Cortex of kidney (tissue), 1 donor: ENCODE measurements at places on chromosomes 3 and 15.

DNA sequence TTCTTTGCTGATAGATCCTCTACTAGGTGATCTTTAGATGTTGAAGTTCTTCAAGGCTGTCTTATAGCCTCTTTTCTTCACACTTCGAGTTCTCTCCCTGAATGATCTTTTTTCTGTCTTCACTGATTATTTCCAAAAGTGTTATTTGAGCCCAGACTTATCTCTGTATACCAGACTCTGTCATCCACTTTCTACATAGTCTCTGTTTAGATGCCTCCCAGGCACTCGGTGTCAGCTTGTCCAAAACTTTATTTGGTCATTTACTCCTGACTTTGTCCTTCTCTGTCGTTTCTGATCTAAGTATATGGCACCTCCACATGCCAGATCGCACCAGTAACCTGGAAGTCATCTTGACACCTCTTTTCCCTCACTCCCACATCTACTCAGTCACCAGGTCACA lies 27.6 kb downstream of the KLHL18 start:
- DNase-seq: no peak

GRCh38 chr3:62718011-62718410 lies 157.2 kb downstream of the CADPS start:
- DNase-seq: no peak

DNA sequence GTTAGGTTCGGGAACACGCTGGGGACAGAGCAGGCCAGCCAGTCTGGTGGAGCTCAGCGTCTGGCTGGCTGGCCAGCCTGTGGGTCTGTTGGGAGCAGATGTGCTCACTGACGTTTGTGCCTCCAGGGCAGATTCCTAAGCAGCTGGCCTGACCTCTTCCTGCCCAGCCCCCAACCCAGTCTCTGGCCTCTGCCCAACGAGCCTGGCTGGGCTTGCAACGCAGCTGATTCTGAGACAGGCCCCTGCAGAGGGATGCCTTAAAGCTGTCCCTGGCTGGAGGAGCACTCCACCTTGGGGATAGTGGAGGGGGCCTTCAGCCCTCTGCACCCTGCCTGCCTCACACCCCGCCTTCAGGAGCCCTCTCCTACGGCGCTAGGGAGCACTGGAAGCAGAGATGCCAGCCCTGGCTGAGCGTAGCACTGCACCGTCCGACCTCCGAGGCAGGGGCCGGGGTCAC lies 46.0 kb downstream of the KLF13 start:
- DNase-seq: peak; percentile 16

DNA sequence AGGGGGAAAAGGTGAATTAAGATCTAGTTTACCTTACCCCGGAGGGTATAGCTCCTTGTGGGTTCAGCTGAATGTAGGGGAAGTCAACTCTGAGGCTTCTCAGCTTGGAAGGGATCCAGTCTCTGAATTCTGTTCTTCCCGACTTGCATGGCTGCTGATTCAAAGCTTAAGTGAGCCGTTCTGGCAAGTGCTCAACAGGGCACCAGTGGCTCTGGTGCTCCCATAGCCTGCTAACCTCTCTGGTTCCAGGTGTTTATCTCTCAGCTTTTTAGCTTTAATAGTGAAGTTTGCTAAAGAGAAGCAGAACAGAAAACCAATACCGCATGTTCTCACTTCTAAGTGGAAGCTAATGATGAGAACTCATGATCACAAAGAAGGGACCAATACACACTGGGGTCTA lies 46.3 kb upstream of the RBP1 start:
- no peak for DNase-seq

- no peak for DNase-seq
These were observed 417.4 kb upstream of the MDFIC2 start for GRCh38 chr3:70729845-70730244.

DNA sequence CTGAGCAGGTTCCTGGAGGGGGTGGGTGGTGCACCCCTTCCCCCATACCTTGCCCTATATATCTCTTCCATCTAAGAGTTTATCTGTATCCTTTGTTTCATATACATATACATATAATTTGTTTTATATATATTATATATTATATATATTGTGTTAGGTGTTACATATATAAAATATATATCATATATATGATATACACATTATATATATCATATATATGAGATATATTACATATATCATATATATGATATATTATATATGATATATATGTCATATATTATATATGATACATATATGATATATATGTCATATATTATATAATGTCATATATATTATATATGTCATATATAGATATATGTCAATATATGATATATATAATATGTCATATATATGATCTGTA lies 31.1 kb downstream of the EXD1 start:
- DNase-seq: no peak

DNA sequence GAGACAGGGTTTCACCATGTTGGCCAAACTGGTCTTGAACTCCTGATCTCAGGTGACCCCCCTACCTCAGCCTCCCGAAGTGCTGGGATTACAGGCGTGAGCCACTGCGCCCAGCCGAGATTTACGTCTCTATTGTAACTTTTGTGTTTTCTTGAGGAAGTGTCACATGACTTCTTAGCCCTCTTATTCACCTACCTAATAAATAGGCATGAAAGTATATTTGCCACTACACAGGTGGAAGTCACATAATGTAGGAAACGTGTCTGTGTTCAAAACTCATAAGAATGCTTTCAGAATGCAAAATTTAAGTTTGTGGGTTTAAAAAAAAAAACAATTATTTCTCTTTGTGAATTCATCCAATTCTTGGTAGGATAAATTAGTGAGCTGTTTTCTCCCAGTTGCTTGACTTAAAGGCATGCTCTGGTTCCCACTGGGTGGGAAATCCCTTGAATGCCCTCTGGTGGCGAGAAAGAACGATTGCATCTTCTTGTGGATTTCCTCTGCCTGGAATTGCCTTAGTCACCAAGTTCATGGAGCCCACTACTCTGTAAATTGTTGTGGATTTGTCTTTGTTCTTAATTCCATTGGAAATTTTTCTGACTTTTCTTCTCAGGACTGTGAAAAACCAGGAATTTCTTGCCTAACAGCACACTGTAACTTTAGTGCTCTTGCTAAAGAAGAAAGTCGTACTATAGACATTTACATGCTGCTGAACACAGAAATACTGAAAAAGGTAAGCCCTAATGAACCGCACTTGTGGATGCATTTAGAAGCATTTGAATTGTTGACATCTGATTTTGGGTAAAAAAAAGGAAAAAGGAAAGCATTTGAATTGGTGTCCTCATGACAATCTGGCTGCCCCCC lies 82.2 kb upstream of the CTDSPL start:
- DNase-seq: no peak

DNA sequence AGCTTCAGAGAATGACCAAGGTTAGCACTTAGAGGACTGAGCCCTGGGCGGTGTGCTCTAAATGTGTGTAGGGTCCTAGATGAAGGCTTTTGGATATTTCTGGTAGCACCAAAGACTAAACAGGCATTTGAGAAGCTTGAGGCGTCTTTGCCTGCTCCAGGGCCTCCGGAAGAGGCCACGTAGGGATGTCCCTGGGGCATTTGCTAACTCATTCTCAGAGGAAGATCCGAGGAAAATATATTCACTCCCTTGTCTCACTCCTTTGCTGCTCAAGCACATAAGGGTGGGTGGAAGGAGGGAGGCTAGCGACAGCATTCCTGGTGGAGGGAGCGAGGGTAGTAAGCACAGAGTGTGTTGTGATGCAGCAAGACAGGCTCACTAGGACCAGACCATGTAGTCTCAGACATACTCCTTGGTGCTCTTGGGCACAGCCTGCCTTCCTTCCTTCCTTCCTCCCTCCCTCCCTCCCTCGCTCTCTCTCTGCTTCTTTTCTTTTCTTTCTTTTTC lies 38.5 kb upstream of the XCR1 start:
- no peak for DNase-seq

GRCh38 chr15:32838820-32839219 lies 121.0 kb downstream of the GREM1 start:
- no peak for DNase-seq

- DNase-seq: no peak
These were observed 135.3 kb upstream of the DAZL start for GRCh38 chr3:16740515-16740914.

- DNase-seq: no peak
These were observed 1.1 kb downstream of the HDGFL3 start for GRCh38 chr15:83206526-83207008.

DNA sequence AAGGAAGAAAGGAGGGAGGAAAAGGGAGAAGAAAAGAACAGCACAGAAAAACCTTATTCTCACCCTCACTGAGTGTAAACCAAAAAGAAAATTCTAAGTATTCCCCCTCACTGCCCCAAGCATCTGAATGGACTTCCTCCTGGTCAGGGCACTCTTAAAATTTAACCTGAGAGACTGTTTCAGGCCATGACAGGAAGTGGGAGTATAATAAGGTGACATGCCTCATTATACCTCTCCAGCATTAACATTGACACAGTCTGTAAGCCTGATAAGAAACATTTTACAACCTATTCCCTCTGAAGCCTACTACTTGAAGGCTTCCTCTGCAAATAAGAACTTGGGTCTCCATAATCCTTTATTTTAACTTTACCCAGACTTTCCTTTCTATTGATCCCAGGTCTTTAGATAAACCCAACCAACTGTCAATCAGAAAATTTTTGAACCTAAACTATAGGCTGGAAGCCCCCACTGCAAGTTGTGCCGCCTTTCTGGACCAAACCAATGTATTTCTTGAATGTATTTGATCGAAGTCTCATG lies 41.7 kb downstream of the SLCO2A1 start:
- DNase-seq: no peak

- DNase-seq: no peak
These were observed 74.0 kb upstream of the TTBK2 start for GRCh38 chr15:42994546-42994945.

- DNase-seq: no peak
These were observed 109.4 kb downstream of the ATG7 start for GRCh38 chr3:11381563-11381962.

- DNase-seq: no peak
These were observed 435 bp downstream of the RAB27A start for GRCh38 chr15:55289011-55289745.

- DNase-seq: no peak
These were observed at the start of gene MUC4 for GRCh38 chr3:195811756-195812155. TSS of gene MUC4 (minus strand) at chr3:195811929. CDS start at chr3:195811817, 112 bp downstream.

DNA sequence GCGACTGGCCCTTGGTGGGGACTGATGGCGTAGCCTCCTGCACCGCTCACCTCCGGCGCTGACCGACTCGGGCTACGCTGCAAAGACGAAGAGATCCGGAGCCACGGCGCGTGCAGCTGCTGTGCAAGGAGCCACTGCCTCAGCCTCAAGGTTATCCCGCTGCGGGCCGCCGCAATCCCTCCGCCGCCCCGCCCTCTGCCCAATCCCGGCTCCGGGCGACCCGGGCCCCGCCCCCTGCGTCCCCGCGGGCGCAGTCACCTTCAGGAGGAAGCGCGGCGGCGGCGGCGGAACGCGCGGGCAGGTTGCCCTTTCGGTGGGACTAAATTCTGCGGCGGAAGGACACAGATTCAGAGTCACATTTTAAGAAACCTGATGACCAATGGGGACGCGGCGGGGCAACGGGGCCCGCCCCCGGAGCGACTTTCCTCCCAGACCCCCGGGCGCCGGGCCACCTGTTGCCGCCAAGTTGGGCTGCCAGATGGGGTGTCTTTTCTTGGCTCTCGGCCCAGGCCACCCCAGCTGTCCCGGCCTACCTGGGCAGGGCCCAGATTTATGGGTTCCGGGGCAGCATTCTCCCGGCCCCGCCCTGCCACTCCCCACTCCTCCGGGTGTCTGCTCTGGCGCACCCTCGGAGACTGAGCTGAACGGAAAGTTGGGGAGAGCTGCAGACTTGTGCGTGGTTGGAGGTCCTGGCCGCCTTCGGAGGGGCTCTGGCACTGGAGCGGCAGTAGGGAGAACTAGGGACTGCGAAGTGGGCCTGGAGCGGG lies at the start of gene PKM:
Gene PKM, minus strand, starts transcription at position 125 of the 767 bp plus-strand sequence. CDS start 12,093 bp downstream, outside the sequence.
- peak; percentile 80 for DNase-seq

- no peak for DNase-seq
These were observed 27.9 kb upstream of the TLE3 start for GRCh38 chr15:70125605-70126004.

DNA sequence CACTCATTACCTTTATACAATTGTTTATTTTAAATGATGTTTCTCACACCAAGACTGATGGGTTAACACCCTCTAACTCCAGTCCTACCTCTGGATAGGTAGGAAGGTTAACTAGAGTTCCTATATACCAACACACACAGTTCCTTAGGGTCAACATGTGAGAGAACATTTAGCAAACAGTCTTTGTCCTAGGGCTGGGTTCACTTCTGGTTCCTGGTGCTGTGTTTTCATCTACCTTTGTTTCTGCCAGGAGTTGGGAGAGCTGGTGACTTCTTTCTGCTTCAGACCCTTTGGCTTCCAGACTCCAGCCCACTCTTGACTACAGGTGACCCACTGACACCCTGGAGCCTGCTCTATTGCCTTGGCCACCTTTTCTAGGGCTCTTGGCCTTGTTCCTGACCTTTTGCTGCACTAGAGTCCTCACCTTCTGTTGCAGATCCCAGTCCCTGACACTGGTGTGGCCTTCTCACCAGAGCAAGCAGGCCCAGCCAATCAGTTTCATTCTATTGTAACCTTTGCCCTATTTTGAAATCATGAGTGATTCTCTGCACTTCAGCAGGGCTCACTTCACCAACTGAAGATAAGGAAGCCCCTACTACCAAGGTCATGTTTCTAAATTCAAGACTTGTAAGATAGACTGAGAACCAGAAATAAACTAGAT lies 50.0 kb upstream of the SECISBP2L start:
- DNase-seq: no peak

GRCh38 chr3:95750097-95750496 lies 1064.3 kb upstream of the EPHA6 start:
- no peak for DNase-seq

GRCh38 chr3:107681396-107681795 lies 158.6 kb downstream of the BBX start:
- DNase-seq: no peak

GRCh38 chr3:149592758-149593240 lies 65.0 kb downstream of the WWTR1 start:
- DNase-seq: no peak

DNA sequence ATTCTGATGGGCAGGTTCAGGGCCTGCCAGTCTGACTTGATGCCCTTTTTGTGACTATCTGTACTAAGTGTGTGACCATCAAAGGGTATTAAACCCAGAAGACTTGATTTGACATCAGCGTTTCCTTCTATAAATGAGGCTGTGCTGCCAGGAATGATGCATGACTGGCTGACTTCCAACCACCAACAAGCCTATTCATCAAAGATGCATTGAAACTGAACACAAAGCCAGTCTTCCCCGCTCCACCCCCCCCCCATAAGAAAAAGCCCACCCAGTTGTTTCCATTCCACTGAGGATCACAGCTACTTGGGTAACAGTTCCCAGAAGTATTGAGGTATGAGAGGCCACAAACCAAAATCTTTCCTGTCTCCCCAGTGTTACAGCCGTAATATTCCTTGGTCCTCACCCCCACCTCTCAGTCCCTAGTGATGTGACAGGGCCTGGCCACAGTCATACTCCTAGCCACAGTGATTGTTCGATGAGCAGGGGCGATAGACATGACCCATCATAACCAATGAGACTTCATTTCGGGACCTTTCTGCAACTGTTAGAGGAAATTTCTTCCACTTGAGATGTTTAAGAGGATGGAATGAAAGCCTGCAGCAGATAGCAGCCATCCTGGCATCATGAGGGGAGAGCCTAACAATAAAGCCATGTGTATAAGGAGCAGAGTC lies 22.6 kb downstream of the SH3BP5 start:
- no peak for DNase-seq

- no peak for DNase-seq
These were observed 554.1 kb downstream of the GOLGA6L6 start for GRCh38 chr15:19987389-19988048.

GRCh38 chr15:75799190-75799589 lies 44.1 kb upstream of the UBE2Q2 start:
- DNase-seq: no peak
